Fibroblast of the conjunctiva (primary cell): ENCODE measurements at places on chromosomes 3 and 15.

GRCh38 chr3:113140876-113141275 is 70.5 kb upstream of the BOC start:
- DNase-seq: no peak

GRCh38 chr3:61601831-61602230 is 40.5 kb downstream of the PTPRG start:
- no peak for DNase-seq

GRCh38 chr3:119122350-119122749 is 23.6 kb upstream of the TEX55 start:
- DNase-seq: no peak

DNA sequence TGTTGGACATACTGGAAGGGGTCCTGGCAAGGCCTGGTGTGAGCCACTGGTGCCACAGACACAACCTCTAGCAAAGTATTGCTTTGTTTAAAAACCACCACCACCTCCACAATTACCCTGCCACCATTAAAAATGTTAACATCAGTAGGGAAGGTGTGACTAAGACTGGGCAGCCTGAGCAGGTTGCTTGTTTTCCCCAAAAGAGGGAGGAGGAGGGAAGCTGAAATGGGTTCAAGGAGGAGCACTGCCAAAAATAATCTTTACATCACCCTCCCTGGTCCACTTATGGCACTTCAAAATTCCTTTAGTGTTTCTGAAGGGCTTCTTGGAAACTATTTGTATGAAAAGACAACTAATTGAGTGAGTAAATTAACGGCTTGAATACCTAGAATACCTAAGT is 99.8 kb upstream of the FGF7 start:
- DNase-seq: no peak

- DNase-seq: no peak
Observed at GRCh38 chr3:90056281-90057032, 949.0 kb downstream of the EPHA3 start.

GRCh38 chr15:85485956-85486567 is 105.7 kb downstream of the AKAP13 start:
- peak; percentile 76 for DNase-seq

DNA sequence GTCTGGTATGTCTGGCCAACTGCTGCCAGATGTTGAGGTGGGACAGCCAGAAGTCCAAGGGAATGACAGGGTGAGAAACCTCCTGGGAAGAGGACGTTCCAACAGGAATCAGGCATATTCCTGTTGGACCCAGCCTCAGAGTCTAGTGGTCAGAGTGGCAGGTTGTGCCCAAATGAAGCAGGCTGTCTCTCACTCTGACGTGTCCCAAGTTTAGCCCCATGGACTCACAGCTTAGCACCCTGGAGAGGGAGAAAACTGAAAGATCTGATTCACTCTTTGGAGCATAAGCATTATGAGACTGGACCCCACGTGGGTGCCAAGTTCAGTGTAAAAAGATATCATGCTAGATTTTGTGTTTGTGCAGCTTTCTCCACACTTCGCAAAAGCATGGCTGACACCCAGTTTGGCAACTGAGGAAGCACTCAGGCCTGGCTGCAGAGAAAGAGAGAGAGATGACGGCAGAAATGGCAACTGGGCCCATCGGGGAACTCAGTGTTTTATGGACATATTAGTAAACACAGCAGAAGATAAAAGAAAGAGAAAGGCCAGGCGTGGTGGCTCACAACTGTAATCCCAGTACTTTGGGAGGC is 88.2 kb upstream of the LMCD1 start:
- no peak for DNase-seq

GRCh38 chr3:117752984-117753717 is 1043.6 kb downstream of the TUSC7 start:
- peak; percentile 53 for DNase-seq

DNA sequence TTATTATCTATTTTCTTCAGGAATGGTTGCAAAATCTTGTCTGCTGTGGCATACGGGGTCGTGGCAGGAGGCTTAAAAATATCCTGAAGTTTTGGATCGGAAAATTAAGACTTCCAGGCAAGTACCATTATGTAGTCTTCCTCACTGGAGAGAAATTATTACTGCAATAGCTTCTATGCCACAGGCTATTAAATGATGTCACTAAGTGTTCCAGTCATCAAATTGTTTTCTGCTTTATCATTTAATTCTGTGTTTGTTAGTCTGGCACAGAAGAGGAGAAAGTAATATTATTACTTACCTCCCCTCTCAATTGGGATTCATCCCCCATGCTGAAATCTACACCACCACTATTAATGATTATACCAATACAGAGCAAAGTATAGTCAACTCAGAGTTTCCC is 378.2 kb upstream of the ALCAM start:
- no peak for DNase-seq

DNA sequence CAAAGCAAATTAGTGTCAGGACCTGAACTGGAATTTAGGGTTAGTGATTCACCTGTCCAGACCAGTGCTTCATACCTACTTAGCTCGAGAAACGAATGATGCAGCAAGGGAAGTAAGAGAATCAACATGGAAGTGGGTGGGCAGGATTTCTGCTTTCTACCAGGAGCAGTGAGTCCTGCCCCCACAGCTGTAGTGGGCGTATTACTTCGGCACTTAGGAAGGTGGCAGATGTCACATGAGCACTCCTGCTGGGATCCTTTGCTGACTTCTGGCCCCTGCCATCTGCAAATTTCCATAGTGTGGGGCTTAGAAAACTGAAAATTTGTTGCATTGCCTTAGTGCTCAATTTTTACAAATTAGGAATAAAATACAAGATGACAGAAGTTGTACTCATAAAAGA is 31.2 kb downstream of the RYR3 start:
- no peak for DNase-seq

DNA sequence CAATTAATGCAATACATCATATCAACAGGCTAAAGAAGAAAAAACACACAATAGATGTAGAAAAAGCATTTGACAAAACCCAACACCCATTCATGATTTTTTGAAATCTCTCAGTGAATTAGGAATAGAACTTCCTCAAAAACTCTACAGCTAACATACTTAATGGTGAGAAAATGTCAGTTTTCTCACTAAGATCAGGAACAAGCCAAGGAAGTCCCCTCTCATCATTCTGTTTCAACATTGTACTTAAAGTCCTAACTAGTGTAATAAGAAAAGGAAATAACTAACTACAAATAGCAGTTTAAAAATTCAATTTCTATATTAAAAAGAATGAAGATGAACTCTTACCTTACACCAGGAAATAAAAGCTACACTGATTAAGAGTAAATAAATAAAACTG is 77.8 kb downstream of the DCLK3 start:
- no peak for DNase-seq

- no peak for DNase-seq
Observed at GRCh38 chr3:70981231-70981880, 602.2 kb downstream of the FOXP1 start.

DNA sequence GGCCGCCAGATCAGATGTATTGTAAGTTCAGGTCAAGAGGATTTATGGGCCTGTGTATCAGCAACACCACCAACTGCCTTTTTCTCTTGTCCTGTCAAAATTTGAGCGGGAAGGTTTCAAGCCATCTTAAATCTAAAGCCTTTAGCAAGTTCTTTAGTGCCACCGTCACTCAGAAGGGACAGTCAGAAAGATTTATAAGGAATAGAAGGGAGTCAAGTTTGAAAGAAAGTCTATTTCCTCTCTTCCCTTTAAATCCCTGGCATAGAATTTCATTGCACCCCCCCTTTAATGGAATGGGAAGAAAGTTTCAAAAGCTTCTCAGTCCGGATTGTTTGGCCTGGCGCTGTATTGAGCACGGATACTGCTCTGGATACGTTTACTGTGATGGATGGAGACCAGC is 359.4 kb downstream of the FEZF2 start:
- DNase-seq: no peak

DNA sequence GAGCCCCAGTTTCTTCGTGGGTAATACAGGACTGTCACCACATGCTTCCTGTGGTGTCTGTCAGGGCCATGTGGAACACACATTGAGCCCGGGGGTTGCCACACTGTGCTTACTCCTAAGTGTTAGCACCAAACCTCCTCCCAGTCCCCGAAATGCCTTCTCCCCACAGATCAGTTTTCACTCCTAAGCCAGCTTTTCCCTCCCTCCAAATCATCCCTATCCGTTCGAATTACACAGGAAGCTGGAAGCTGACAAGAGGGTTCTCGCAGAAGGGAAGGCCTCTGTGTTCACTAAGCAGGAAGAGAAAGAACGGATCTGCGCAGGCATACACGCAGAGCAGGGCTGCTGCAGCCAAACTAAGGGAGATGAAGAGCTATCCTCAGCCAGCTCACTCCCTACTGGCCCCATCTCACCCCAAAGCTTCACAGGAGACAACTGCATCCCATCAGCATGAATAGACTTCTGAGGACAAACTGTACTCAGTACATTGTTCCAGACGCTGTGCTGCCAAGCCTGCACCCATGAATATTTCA is 32.3 kb downstream of the XXYLT1 start:
- no peak for DNase-seq

DNA sequence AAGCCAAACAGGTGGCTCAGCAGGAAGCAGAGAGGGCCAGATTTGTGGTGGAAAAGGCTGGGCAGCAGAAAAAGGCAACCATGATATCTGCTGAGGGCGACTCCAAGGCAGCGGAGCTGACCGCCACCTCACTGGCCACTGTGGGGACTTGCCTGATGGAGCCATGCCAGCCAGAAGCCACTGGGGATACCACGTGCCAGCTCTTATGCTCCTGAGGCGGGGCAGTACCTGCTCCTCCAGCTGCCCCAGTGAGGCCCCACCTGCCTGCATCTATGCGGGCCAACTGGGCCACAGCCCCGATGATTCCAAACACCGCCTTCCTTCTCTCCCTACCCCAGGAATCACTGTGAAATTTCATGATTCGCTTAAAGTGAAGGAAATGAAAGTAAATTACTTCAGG is 22.9 kb upstream of the ARIH1 start:
- DNase-seq: no peak
